ENCODE measurements at places on chromosomes 7 and 10.
A peak's percentile ranks its signal among the peaks of the same experiment; 100 is the strongest.

GRCh38 chr10:47152861-47153349, 147.1 kb upstream of the GDF10 start:
- DNase-seq: peak; percentile 60

DNA sequence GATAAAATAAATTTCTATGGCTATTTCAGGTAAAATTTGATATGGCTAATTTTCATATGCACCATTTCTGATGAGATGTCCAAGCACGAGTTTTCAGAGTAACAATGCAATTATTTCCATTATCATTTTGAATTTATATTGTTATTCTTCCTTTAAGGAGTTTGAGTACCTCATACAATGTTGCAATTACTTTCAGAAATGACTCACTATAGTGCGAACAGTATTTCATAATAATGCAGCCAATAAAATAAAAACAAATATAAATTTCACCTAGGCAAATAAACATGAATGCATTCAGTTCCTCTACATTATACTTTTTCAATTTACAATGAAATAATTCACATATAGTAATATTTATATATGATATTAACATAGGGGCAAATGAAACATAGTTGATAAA, 78.8 kb upstream of the LRRN3 start:
- DNase-seq: no peak

GRCh38 chr10:22321156-22321923, 441 bp downstream of the BMI1 start:
- DNase-seq: no peak

- no peak for DNase-seq
Measured at GRCh38 chr7:47493976-47494911, 87.7 kb downstream of the TNS3 start.

GRCh38 chr10:55098452-55098851, 297.4 kb upstream of the PCDH15 start:
- DNase-seq: no peak

DNA sequence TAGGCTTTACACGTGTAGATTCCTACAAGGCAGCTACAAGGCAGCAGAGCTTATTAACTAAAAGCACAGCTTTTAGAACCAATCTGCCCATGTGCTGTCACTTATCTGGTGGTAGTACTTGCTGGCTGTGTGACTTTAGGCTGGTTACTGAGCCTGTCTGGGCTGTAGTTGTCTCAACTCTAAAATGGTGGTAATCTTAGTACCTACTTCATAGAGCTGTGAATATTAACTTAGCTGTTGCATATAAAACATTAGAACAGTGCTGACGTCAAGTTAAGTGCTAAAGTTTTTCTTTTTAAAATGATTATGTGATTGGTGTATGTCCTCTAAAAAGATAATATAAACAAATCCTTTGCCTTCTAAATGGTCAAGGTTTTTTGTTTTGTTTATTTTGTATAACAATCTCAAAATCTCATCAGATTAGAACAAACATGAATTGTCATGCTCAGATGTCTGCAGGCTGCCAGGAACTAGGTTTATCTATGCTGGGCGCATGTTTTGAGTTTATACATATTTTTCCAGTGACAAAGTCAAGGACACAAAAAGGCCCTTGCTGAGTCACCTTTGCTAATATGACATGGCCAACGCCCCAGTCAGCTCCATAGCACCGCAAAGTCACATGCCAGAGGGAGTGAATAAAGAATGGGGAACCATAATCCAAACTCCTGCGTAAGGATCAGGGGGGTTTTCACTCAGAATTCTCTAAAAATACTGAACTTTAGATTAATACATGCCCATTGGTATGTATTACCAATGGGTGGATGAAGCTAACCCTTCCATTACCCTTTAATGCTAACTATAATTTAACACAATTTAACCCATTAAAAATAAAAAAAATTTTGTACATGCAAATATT, 39.8 kb upstream of the ARL4A start:
- DNase-seq: peak; percentile 44

All from epithelial cell of prostate (primary cell).